ENCODE measurements at places on chromosomes 5 and 9.
A peak's percentile ranks its signal among the peaks of the same experiment; 100 is the strongest.

DNA sequence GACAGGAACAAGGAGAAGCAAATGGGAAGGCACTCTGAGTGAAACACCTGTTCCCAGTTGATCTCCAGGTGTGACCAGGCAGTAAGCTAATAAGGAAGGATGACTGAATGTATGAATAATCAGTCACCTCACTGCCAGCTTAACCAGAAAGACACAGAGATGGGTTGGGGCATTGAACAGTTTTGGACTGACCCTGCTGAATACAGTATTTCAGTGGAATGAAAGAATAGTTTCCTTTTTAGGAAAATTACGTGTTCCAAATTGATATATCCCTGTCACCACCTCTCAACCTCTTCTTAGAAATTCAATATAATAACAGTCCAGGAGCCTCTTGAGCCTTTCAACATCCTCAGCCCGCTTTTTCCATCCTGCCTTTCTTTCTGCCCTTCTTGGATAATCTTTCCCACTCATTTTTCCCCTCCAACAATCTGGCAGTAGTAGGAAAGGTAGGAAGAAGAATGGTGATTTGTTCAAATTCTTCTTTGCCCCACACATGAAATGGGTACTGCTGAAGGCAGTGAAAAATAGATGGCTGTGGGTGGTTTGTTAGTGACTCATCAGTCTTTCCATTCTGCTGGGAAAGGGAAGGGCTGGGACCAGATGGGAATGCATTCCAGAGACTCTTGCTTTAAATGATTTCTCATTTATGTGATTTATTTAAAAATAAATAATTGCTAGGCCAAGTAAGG lies 117.9 kb downstream of the ZSWIM6 start:
- no peak for DNase-seq

- DNase-seq, result no peak
These were observed 64.8 kb downstream of the SMIM23 start for GRCh38 chr5:171850324-171850947.

DNA sequence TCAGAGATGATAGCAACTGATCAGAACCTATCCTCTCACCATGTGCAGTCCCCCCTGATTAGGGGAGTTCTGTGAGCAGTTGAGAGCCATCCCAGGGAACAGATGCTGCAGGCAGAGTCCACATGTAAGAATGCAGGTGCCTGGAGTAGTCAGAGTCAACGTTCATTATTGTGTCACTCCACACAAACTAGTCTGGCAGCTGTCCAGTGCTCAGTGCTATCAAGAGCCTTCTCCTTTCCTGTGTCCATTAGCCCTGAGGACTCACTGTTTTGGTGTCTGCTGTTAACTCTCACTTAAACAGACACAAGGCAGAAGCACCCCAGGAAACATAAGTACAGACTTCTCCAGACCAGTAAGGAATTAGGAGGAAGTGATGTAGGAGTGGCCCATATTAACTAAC lies 2.5 kb downstream of the SH3TC2 start:
- DNase-seq, result no peak

- no peak for DNase-seq
These were observed 948 bp upstream of the FAM53C start for GRCh38 chr5:138336952-138337684.

DNA sequence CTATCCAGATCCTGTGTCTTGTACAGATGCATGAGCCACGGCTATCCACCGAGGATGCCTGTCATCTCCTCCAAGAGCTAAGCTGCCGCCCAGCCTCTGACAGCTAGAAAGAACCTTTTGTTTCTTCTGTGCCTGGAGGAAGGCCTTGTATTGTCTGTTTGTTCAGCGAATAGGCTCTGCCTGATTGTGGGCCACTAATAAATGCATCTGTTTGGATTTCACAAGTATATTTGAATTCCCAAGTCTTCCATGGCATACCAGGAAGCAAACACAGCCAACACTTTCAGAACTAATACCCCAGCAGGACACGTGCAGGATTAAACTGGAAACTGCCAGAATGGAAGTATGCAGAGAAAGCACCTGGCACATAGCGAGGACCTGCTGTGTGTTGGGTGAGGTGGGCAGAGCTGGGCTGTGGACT lies 92.7 kb upstream of the NEURL1B start:
- peak; percentile 38 for DNase-seq

DNA sequence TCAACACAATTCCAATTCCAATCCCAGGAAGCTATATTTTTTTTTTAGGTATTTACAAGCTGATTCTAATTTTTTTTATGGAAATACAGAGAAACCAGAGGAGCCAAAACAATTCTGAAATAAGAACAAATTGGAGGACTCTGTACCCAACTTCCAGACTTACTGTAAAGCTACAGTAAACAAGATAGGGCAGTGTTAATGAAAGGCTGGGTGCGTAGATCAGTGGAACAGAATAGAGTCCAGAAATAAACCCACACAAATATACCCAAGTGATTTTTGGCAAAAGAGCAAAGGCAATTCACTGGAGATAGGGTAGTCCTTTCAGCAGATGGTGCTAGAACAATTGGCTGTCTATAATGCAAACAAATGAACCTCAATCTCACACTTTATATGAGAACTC lies 50.6 kb downstream of the WHRN start:
- DNase-seq, result no peak

DNA sequence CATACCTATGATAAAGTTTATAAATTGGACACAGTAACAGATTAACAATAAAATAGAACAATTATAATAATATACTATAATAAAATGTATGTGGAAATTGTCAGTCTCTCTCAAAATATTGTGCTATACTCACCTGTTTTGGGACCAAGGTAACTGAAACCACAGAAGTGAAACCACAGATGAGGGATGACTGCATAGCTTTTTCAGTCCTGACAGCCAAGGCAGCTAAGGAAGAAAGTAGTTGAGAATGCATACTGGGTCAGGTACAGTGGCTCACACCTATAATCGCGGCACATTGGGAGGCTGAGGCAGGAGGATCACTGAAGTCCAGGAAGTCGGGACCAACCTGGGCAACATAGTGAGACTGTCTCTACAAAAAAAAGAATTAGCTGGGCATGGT lies 8.9 kb downstream of the SRP19 start:
- DNase-seq, result no peak

GRCh38 chr5:149840226-149840825 lies 104.3 kb downstream of the PDE6A start:
- no peak for DNase-seq

DNA sequence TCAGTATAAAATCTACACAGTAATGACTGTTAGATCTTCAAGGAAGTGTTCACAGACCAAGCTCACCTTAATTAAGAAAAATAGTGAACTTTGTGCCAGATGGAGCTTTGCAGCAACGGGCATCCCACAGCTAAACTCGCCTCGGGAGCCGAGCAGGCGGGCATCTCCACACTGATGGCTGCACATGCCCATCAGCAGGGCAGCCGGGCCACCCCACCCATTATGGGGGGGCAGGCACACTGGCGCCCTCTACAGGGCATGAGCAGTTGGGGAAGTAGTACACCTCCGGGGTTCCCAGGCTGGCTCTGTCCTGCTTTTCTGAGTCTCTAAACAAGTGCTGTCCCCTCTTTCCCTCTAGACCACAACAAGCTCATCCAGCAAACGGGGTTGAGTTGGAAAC lies 21.6 kb downstream of the ANKS6 start:
- no peak for DNase-seq

GRCh38 chr5:133865113-133865512 lies 103.3 kb downstream of the C5orf15 start:
- no peak for DNase-seq

DNA sequence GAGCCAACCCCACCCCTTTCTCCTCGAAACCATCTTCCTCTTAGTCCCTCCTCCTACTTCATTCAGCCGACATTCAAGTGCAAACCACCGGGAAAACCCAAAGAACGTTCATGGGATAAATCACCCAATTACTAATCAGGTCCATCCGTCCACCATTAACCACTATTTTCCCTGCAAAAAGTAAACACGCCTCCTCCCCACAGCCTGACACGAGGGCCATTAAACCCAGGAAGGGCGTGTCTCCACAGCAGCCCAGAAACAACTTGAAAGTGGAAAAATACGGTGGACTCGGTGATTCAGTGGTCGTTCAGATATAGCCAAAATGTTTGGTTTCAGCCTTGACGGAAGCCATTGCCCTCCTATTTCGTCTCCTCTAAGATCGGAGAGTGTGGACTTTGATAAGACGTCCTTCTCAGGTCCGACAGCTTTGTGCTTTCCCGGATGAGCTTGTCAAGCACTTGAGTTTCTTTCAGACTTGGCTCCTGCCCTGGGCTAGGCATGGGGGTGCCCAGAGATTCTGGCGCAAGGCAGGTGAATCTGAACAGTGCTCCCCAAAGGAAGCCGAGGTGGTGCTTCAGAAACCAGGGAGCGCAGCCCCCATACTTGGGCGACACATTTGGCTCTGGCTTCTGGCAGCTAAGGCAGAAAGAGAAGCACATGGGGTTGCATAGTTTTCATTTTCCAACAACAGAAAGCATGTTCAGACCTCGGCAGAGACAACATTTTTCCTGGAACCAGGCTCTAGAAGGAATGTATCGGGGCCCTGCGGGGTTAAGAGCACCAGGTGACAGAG lies 56.6 kb downstream of the SMIM23 start:
- DNase-seq, result no peak

DNA sequence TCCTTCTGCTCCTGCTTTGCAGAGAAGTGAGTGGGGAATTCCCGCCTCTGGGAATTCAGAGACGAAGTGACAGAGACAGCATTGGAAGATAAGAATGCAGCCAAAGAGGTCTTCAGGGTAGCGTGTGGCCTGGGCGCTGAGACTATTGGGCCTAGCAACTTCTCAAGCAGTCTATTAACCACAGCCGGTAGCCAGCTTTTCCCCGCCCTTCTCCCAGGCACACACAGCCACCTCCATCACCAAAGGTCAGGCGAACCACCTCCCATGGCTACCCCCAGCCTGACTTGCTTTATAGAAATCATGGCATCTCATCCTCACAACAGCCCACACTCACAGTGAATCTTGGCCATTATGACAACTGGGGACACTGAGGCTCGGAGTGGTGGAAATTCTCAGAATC lies 124.2 kb downstream of the KCNIP1 start:
- no peak for DNase-seq

- DNase-seq, result no peak
These were observed 17.5 kb upstream of the TOMM5 start for GRCh38 chr9:37609735-37610397.

DNA sequence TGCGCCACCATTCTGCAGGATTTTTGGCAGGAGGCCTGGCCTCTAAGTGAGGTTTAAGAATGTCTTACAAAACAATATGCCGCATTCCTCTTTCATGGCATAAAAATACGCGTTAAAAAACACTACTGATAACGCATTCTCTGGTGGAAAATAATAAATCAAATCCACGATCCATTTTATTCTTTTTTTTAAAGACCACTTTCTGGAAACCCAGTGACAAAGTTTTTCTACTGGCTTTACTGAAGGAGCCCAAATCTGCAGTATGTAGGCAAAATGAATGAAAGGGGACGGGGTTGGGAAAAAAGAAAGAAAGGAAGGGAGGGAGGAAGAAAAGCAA lies 2.0 kb downstream of the SV2C start:
- DNase-seq, result no peak

DNA sequence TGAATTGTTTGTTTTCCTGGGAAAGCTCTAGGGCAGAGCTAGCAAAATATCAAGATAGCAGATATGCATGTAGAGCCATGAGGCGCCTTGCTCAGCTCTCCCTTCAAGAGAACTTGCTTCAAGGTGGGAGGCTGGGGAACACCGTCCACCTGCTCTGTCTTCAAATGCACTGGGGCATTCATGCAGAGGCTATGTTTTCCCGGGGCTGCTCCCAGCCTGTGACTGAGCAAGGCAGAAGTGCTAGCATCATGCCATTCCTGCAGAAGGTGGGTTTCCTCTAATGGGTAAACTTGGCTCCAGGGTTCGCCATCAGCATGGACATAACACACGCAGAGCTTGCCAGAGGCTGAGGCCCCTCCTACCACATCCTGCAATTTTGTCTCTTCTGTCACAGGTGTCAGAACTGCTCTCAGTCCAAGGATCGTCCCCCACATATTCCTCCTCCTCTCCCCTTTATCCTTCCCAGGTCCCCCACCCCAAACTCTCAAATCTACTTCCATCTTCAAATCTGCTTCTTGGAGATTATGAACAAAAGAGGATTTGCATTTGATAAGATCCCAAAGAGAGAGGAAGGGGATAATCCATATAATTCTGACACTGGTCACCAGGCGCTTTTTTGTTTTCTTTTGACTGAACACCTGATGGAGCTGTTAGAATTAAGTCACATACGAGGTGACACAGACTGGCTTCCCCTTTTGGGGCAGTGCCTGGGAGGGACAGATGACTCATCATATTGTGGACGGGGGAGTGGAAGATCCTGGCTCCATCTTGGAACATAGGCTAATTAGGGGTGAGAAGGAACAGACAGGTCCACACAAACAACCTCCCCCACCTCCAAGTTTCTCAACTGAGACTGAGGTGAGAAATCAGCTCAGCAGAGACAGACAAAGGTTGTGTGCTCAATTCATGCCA lies 85.0 kb upstream of the TAF11L2 start:
- DNase-seq, result no peak

GRCh38 chr5:126777257-126777974 lies 480 bp downstream of the LMNB1 start:
- peak; percentile 67 for DNase-seq

DNA sequence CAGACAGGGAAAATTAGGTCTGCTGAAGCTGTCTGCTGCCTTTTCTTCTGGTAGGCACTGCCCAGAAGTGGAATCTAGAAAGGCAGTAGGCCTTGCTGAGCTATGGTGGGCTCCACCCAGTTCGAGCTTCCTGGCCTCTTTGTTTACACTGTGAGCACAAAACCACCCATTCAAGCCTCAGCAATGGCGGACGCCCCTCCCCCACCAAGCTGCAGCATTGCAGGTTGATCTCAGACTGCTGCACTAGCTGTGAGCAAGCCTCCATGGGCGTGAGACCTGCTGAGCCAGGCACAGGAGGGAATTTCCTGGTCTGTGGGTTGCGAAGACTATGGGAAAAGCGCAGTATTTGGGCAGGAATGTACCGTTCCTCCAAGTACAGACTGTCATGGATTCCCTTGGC lies 18.5 kb downstream of the AGTPBP1 start:
- no peak for DNase-seq

GRCh38 chr5:115471345-115472063 lies 73.1 kb downstream of the FEM1C start:
- no peak for DNase-seq

GRCh38 chr9:79564105-79564504 lies 7.7 kb upstream of the TLE4 start:
- DNase-seq, result no peak

DNA sequence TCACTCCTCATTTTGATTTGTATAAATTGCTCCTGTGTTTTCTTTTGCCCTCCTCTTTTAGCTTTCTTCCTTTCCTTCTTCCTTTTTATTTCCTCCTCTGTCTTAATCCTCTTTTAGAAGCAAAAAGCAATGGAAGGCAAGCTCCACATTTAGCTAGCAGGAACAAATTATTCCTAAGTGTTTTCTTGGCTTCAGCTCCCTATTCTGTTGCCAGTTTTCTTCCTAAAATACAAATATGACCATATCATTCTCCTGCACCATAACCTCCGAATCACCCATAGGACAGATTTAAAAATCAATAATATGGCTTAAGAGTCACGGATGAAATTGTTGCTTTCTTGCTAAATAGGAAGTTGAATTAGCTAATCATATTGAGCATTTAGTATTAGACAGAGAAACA lies 49.4 kb downstream of the GRIN3A start:
- DNase-seq, result no peak

GRCh38 chr5:139043157-139043905 lies 154.8 kb downstream of the SIL1 start:
- no peak for DNase-seq

GRCh38 chr9:107976767-107977166 lies 487.2 kb upstream of the KLF4 start:
- DNase-seq, result no peak

- peak; percentile 24 for DNase-seq
These were observed 176.4 kb upstream of the PITX1 start for GRCh38 chr5:135210286-135211055.

- no peak for DNase-seq
These were observed 88.5 kb upstream of the SPDL1 start for GRCh38 chr5:169494941-169495548.

All from right forelimb (tissue), 1 donor.